ENCODE measurements at places on chromosomes 6 and 20.

GRCh38 chr6:82033631-82034211, 213.8 kb downstream of the IBTK start:
- DNase-seq = no peak

DNA sequence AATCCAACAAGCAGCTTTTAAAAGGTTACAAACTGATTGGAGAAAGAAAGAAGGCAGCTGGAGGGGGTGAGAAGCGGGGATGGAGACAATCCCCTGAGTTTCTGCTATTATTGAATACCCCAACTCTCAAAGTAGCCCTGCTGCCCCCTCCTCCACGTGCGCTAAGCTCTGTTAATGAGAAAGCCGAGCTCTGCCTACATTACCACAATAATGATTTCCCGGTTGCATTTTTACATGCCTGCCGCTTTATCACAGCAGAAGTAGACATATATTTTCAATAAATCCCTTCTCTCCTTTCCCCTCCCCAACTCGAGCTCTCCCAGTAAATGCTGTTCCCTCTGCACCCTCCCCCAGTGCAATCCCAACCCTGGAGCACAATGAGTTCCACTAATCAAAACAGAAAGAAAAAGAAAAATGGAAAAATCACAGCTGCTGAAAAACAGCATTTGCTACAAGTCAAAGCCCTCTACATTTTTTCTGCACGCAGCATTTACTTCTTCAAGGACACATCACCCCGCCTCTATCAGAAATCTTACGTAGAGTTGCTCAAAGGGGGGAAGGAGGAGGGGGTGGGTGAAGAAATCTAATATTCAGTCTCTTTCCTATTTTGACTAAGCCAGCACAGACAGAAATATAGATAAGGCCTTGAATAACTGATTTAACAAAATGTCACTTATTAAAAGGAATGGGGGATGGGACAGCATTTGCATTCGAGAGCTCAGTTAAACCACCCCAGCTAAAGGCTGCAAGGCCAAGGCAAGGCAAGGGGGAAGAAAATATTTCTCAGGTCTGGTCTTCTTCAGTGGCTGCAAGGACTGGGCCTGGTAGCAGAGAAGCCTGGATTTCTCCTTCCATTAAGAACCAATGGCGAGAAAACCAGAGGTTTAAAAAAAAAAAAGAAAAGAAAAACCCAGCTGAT, 10.7 kb downstream of the TRERF1 start:
- no peak for DNase-seq

DNA sequence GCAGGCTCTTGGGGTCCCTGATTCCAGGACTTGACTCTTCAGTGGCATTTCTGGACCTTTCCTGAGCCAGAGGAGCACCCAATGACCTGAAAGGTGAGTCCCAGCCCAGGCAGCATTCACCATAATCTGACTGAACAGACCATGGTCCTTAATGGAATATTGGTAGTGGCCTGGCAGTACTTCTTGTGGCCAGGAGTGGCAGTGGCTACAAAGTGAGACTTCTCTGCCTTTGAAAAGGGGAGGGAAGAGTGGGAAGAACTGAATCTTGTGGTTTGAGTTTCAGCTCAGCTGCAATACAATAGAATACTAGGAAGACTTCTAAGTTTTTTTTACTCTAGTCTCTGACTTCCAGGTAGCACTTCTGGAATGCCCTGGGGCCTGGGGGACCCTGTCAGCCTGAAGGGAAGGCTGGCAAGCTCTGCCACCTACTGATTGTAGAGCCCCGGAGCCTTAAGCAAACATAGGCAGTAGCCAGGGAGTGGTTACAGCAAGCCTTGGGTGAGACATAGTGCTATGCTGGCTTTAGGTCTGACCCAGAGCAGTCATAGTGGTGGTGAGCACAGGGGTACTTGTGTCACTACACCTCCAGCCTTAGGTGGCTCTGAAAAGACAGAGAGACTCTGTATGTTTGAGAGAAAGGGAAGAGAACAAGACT, 674.2 kb upstream of the MANEA start:
- DNase-seq = no peak

DNA sequence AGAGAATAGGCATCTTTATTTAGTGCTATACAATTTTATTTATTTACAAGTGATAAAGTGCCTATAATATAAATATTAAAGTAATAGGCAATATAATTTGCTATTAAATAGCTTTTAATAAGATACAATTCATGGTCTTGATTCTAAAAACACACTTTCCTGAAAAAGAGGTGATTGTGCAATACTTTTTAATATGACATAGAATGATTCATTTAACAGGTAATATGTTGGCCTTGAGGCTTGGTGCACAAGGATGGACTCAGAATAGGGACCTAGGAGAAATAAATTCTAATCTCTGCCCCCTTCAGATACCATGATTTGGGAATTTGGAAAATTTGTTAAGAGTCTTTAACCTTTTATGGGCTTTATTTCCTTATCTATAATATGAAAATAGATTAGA, 149.9 kb upstream of the FUT9 start:
- DNase-seq = no peak

GRCh38 chr20:25390538-25391528, at the start of gene ABHD12:
Gene ABHD12 (minus strand): TSS chr20:25390835. CDS start chr20:25390703, 132 bp downstream.
- peak; percentile 82 for DNase-seq

DNA sequence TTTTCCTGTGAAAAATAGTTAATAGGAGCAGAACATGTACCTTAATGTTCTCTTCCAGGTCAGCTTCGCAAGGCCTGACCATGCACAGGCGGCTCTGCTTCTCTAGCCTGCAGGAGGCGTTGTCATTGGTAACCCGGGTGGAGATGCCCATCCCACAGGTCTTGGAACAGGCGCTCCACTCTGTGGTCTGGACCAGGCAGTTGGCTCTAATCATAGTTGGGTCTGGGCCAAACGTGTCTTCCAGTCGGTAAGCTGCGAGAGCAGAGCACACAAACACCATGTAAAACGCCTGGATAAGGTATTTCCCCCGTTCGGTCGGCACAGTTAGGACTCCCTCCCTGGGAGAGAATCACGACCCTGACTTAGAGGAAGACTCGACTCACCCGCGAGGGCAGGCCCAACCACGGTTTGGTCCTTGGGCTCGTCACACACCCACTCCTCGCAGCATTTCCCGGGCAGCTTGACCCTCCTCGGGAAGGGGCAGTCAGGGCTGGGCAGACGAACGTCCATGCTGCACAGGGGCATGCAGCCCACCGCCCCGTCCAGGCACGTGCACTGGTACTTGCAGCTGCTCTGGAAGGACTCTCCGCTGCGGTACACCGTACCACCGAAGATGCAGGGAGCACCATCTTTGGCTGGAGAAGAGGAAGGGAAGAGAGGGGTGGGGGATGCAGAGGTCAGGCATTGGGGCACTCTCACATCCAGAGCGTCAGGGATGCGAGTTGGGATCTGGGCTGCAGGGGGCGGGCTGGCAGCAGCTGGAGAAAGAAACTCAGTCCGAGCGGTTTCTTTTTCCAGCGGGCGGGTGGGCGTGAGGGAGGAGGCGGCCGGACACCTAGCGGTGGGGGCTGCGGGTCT, 1.0 kb downstream of the CCN2 start:
- peak; percentile 81 for DNase-seq

DNA sequence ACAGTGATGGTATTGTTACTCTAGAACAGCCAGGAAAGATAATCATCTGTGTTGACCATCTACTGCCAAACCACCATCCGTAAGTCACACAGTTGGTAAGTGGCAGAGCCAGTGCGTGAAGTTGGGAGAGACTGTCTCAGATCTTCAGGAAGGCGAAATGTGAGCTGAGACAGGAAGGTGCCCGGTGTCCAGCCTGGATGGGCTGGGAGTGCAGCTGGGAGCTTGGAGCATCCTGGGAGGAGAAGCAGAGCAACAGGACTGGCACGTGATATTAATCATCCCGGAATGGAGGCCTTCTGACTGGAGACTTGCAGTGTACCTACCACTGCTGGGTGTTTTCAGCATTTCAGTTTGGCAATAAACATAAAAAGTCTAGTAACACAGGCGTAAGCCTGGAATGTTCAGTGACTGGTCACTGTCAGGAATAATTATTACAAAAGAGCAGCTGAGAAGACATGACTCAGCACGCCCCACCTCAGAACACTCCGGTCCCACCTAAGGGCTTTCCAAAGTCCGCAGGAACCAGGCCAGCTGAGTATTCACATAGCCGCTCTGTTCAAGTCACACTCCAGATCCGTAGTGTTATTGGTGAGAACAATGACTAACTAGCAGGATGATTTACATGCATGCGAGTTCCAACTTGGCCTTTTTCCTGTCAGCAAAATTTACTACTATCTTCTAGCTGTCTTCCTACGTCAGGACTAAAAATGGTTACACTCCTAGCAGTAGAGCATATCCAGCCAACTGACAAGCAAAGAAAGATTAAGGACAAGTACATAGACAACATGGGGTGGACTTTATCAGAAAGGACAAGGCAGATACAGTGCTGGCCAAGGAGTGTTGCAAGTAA, 45.1 kb upstream of the PNRC1 start:
- peak; percentile 96 for DNase-seq

DNA sequence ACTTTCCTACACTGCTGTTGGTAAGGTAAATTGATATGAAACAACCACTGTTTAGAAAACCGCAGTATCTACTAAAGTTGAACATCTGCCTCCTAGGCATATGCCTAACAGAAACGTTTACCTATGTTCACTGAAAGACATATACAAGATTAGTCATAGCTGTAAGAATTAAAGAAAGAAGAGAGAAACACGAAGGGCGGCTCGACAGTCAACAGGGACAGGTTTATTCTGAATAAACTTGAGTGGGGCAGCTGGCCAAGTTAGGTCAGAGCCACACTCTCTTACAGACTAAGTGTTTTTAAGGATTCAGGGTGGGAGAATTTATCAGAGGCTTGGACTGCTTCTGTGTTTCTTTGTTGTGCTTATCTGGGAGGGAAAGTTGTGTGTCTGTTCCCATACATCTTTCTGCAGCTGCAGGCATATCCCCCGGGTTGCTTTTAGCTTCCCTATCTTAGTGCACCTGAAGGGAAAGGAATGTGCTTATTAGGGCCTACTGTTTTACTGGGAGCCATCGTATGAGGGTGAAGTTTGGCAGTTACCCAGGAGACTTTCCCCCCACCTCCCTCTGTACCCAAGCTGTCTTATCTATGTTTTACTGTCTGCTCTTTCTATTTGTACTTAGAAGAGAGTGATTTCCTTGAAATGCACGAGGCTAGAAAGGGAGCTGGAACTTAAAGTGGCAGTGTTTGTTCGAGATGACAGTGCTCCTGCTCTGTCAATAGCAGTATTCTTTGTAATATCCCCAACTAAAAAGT, 20.4 kb downstream of the PROCR start:
- no peak for DNase-seq

All from AG09309 (cell line).